MCF 10A (cell line): ENCODE measurements at places on chromosomes 1 and 21.

DNA sequence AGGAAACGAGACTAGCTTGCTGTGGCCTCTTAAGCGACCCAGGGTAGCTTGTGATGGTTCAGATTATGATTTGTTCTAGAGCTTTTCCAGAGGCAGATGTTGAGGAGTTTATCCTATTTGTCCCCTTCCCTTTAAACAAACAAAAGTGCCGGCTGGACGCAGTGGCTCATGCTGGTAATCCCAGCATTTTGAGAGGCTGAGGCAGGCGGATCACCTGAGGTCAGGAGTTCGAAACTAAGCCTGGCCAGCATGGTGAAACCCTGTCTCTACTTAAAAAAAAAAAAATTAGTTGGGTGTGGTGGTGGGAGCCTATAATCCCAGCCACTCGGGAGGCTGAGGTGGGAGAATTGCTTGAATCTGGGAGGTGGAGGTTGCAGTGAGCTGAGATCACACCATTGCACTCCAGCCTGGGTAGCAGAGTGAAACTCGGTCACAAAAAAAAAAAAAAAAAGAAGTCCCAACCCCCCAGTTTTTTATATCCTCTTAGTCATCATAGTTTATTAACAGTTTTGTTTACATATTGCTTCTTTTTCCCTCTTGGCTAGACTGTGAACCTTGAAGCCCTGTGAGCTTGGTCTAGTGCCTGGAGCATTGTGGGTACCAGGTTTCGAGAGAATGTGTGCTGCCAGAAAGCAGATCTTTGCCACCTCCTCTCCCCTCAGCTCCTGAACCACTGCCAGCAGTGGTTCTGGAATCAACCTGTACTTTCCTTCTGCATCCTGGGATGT is 29.8 kb downstream of the MAPKAPK2 start:
- peak; percentile 99 for DNase-seq

- no peak for DNase-seq
Measured at GRCh38 chr1:23101101-23101827, 67.4 kb downstream of the LUZP1 start.

DNA sequence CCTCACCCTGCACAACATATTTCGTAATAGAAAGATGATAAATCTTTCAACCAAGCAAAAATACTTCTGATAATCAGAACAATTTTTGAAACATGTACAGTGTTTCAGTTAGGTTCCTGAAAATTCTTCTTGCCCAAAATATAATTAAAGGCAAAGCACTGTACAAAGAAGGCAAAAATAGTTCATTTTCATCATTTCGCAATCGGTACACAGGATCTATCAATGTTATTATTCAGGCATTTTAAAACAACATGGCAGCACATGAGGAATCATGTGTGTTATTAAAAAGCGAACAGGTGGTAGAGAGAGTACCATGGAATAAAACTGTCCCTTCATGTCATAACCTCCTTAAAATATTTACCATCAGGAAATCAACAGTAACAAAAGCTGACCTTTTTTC is 356.9 kb downstream of the DPYD start:
- DNase-seq, result no peak

GRCh38 chr1:194698908-194699318 is 1512.5 kb upstream of the B3GALT2 start:
- DNase-seq, result no peak

DNA sequence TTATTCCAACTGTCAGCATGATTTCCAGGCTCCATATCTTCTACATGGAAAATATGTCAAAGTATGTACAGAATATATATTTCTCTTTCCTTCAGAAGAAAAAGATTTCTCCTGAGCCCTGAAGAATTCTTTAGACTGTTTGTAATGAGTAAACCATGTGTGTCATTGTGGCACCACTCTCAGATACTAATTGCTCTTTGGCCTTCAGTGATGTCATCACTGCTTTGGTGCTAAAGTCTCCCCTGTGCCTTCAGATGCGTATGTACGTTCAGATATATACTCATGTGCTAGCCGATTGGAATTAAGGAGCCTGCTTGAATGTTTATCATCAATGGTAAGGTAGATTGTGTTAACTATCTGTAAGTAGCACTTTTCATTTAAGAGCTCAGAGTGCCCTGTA is 20.6 kb upstream of the NBL1 start:
- no peak for DNase-seq
